ENCODE measurements at places on chromosomes 4 and X. TPM values are rescaled to one million over a fixed set of nuclear protein-coding genes. Genes with fewer than 3 reads are reported as not detected.

The NWD2 gene
- under 0.01 TPM for total RNA-seq

The CTAG2 gene
- total RNA-seq, result 0.39 TPM

The GPR50 gene
- total RNA-seq, result not detected

The GABRB1 gene
- total RNA-seq, result under 0.01 TPM

The CT45A6 gene
- not detected for total RNA-seq

The FABP2 gene
- total RNA-seq, result not detected

The PABPC1L2B gene
- total RNA-seq, result not detected

The SLITRK4 gene
- not detected for total RNA-seq

The PCDH18 gene
- 0.87 TPM for total RNA-seq

The CLCN4 gene
- 11.0 TPM for total RNA-seq

The GSX2 gene
- total RNA-seq, result not detected

The MAGEE2 gene
- not detected for total RNA-seq

The AKAP4 gene
- total RNA-seq, result not detected

The SCRG1 gene
- total RNA-seq, result under 0.01 TPM

The COL4A6 gene
- 84.8 TPM for total RNA-seq

The GABRA4 gene
- not detected for total RNA-seq

The GLOD5 gene
- total RNA-seq, result not detected

The PRKG2 gene
- 0.39 TPM for total RNA-seq

The TEX13C gene
- not detected for total RNA-seq

The PLAC1 gene
- 2.0 TPM for total RNA-seq

The IGSF1 gene
- total RNA-seq, result not detected

The IBSP gene
- not detected for total RNA-seq

The RBM47 gene
- total RNA-seq, result 2.4 TPM

The ATP2B3 gene
- not detected for total RNA-seq

The MGAT4D gene
- not detected for total RNA-seq

The DTHD1 gene
- not detected for total RNA-seq

The GLUD2 gene
- total RNA-seq, result 0.54 TPM

The SRPK3 gene
- under 0.01 TPM for total RNA-seq

The PABPC5 gene
- 2.4 TPM for total RNA-seq

The EDNRA gene
- not detected for total RNA-seq

The PAGE2B gene
- total RNA-seq, result not detected

The PHKA2 gene
- 48.3 TPM for total RNA-seq

The HSFX3 gene
- not detected for total RNA-seq

The FMR1NB gene
- not detected for total RNA-seq

The STATH gene
- total RNA-seq, result not detected

The FGFBP2 gene
- total RNA-seq, result not detected

The TLR10 gene
- not detected for total RNA-seq

The GPR143 gene
- 5.9 TPM for total RNA-seq

The LRIT3 gene
- not detected for total RNA-seq

The HSFX2 gene
- not detected for total RNA-seq

The KIT gene
- total RNA-seq, result 2.0 TPM

The KLHL13 gene
- total RNA-seq, result 0.11 TPM

The TMEM156 gene
- total RNA-seq, result not detected

The POLN gene
- total RNA-seq, result 2.8 TPM

The TLR1 gene
- total RNA-seq, result 0.98 TPM

The ERAS gene
- total RNA-seq, result not detected

The TLR6 gene
- 7.8 TPM for total RNA-seq

Measured in placental epithelial cell (primary cell).